ENCODE measurements at places on chromosomes 6 and 20. TPM values are rescaled to one million over a fixed set of nuclear protein-coding genes. Genes with fewer than 3 reads are reported as not detected.

GRCh38 chr20:56440346-56441007, 27.9 kb upstream of the RTF2 start:
- DNase-seq: no peak

- no peak for DNase-seq
Observed at GRCh38 chr6:31204751-31205145, 34.3 kb upstream of the POU5F1 start.

DNA sequence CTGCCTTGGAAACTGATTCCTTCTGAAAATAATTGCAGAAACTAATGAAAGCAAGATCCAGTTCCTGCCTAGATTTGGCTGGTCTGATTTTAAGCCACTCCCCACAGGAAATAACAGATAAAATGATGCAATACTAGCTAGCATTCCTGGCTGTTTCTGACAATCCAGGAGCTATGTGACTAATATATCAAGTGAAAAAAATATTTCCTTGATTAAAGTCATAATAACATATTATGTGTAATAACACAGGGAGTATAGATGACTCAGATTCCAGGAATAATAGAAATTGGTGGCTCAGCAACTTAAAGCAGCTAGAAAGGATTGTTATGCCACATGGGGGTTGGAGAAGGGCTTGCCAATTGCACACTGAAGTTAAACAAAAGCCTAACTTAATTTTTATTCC, 182.7 kb upstream of the SALL4 start:
- DNase-seq: peak; percentile 17

DNA sequence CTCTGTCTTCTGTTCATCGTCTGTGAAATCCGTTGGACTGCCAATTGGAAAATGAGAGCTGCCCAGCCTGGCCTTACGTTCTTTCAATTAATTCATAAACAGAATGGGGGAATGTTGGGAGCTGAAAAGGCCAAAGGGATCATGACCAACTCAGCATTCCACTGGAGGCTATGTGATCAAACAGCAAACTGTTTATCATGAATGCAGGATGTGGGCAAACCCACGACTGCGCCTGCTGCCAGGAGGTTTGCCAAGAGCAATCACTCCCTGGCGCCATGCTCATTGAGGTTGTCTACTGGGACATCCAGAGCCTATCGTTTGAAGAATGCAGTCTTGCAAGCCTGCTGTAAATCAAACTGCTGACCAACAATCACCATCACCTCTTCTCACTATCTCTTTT, 9.3 kb upstream of the FKBP1A start:
- no peak for DNase-seq

- DNase-seq: no peak
Observed at GRCh38 chr20:54043076-54043967, 27.1 kb downstream of the BCAS1 start.

GRCh38 chr6:35562060-35562459, 49.4 kb upstream of the TULP1 start:
- DNase-seq: no peak

DNA sequence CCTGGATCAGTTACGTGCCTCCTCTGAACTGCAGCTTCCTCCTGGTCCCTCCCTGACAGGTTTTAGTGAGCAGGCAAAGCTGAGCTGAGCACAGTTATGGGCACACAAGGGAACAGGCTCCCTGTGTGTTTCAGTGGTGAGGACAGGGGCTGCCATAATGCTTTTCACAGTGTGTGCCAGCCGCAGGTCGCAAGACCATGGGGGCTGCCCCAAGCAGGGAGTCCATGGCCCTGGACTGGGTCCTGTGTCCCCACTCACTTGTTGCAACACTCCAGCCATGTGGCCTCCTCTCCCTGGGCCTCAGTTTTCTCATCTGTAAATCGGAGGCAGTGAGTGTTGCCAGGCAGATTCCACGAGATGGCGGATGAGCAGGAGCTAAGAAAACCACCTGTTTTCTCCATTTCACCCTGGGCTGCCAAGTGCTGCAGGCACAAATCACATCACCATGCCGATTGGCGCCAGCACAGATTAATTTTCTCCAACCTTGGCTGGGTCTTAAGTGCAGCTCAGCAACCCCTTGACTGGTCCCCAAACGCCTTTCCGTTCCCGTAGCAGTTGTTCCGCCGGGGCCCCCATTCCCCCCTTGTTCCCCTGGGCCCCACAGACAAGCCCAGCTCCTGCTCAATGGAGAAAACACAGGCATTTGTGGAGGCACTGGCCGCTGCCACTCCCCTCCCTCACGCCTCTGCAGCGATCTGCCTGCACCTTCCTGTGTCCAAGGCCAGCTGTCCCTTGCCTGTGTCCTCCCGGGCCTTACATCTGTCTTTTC, 57.1 kb upstream of the NNAT start:
- DNase-seq: no peak

GRCh38 chr6:116876107-116876506, 935 bp upstream of the RFX6 start:
- DNase-seq: no peak

GRCh38 chr6:125050663-125051318, 88.6 kb downstream of the RNF217 start:
- DNase-seq: no peak

- DNase-seq: no peak
Observed at GRCh38 chr20:51275181-51275580, 252.3 kb upstream of the KCNG1 start.

- DNase-seq: no peak
Observed at GRCh38 chr20:51750770-51751388, 17.3 kb downstream of the ATP9A start.

DNA sequence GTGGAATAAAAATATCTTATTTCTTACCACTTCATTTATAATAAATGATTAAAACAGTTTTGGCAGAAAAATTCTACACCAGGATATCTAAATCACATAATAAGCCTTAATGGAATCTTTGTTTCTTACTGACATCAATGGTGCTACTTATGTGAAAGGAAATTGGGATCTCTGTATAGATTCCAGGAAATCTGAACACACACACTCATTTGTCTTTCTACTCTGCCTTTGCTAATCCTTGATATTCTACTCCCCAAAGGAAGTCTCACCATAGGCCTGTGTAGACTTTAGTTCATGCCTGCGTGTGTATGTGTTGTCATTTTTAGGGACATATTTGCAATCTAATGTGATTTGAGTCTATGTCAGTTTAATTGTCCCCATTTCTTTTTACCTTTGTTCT, 7.9 kb downstream of the ADGRB3 start:
- no peak for DNase-seq

DNA sequence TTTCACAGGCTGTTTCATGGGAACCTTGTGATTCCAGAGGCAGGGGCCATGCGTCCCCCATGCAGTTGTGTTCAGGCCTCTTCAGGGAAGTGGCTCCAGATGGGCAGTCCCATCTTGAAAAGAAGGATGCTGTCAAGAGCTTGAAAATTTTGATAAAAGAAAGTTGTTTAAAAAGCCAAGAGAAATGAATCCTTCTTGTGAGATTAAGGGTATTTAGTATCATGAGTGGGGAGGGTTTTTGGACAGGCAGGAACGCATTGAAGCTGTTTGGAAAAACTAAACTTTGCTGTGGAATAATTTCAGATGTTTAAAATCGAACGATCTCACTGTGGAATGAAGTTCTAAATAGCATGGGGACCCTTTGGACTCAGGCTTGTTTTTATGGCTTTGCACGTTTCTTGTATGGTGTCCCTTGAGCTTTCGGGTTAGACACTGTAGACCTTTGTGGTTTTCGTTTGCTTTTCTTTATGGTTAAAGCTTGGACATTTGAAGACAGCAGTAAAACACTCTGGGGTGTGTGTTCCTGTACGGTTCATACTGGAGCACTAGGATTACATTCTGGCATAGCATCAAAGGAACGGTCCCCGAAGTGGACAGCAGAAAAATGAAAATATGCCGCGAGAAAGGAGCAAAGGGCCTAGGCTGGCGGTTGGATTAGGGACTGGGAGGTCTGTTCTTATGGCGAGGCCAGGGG, 18.2 kb downstream of the KIF25 start:
- no peak for DNase-seq

- no peak for DNase-seq
Observed at GRCh38 chr6:19569563-19569962, 267.6 kb upstream of the ID4 start.

- DNase-seq: no peak
Observed at GRCh38 chr6:44235891-44236516, 10.9 kb upstream of the HSP90AB1 start.

DNA sequence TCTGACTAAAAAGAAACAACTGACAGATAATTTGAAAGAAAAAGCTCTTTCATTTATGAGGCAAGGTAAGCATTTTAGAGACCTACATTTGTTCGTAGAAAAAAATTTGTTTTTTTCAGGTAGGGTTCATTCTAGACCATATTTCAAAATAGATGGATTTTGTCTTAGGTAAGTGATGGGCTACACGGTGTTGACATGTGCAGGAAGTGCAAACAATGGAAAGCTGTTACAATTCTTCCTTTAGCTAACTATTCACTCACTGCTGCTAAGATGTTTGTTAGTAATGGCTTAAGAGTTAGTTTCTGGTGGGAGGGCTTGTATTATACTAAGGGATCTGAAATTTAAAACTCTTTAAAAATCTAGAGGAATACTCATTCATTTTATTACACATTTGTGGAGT, 96.7 kb downstream of the CD109 start:
- no peak for DNase-seq

- peak; percentile 26 for DNase-seq
Observed at GRCh38 chr6:70884074-70884983, 72.5 kb downstream of the B3GAT2 start.

PNPLA1 gene
- not detected for total RNA-seq

THBS2 gene
- total RNA-seq: 176 TPM

CENPW gene
- 12.2 TPM for total RNA-seq

ANKRD6 gene
- 26.0 TPM for total RNA-seq

MAFB gene
- total RNA-seq: 11.6 TPM

Data from uterus (tissue), 4 donors.